Thyroid gland (tissue), 4 donors: ENCODE measurements at places on chromosomes 4 and X.

- DNase-seq = peak; percentile 73
Observed at GRCh38 chr4:38664706-38665401, 855 bp downstream of the KLF3 start.

DNA sequence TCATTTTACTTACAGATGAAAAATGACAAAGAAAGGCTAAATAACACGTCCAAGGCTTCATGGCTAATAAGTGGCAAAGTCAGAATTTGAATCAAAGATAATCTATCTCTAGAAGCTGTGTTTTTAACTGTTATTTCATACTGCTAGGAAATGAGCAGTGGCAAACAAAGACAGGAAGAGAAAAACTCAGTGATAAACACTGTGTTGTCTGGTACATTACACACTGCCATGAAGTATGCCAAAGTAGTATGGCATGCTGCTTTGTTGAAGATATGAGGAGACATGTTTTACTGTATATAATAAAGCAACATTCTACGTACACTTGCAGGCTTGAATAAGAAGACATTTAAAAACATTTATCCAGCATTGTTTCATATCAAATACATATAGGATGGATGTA is 49.5 kb downstream of the TIGD2 start:
- DNase-seq = no peak

- DNase-seq = no peak
Observed at GRCh38 chr4:102751941-102752340, 8.8 kb downstream of the MANBA start.

GRCh38 chr4:4422856-4423499 is 36.1 kb downstream of the NSG1 start:
- DNase-seq = no peak

DNA sequence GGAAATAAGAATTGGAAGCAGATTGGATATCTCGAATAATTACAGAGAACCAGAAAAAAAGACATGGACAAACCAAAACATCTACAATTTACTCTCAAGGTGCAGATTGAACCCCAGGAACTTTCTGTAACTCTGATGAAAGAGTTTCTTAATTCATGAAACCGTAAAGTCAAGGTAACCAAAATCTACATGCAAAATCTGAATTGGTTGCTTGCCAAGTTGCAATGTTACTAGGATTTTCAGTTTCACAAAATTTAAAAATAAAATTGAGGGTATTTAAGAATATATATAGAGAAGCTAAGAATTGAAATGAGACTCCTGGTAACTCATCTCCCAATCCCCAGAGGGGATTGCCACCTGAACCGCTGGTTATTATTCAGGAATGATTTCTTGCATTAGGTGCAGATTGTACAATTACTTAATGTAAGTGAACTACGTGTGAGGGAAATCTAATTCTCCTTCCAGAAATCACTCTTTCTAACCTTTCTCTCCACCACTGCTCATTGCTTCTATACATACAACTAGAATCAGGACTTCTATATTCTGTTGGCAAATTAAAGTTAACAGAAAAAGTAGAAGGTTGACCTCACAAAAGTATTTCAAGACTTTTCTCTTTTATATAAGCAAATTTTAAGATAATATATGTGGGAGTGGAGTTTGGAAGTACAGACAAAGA is 221.5 kb upstream of the NDST4 start:
- DNase-seq = no peak

DNA sequence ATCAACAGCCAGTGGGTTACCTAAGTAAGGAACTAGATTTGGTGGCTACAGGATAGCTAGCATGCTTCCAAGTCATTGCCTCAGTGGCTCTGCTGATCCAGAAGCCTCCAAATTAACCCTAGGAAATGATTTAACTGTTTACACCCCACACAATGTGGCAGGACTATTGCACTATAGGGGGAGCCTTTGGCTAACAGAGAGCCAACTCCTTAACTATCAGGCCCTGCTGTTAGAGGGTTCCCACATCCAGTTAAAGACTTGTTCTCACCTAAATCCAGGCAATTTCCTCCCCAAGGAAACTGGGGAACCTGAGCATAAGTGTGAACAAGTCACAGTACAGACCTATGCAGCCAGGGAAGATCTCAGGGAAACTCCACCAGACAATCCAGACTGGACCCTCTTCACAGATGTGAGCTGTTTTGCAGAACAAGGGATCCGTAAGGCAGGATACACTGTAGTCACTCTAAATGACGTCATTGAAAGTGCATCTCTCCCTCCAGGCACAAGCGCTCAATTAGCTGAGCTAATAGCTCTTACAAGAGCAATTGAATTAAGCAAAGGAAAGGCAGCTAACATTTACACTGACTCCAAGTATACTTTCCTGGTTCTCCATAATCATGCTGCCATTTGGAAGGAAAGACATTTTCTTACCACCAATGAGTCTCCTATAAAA is 185.3 kb upstream of the SPOCK3 start:
- DNase-seq = no peak

GRCh38 chrX:113157496-113157895 is 316.9 kb upstream of the AMOT start:
- DNase-seq = no peak

GRCh38 chr4:14528918-14529317 is 473.4 kb upstream of the CPEB2 start:
- no peak for DNase-seq

- DNase-seq = no peak
Observed at GRCh38 chrX:38347136-38347535, 5.3 kb upstream of the OTC start.

DNA sequence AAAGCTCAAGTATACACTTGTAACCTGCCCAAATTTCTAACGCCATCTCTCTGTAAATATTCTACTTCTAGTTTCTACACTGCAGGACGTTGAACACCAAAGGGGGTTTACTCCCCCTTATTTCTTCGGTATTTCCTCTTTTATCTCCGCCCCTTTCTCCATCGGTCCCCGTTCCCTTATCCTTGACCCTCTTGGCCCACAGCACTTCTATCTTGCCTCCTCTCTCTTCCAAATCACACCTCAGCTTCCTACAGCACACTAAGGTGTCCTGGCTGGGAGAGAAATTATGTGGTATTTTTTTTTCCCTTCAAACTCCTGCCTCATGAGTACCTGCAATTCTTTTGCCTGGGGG is 715 bp downstream of the ZMAT1 start:
- no peak for DNase-seq

- DNase-seq = no peak
Observed at GRCh38 chr4:122027203-122027602, 75.3 kb upstream of the TRPC3 start.

- DNase-seq = no peak
Observed at GRCh38 chrX:31547816-31548215, 476.0 kb upstream of the FTHL17 start.

GRCh38 chr4:14726441-14726840 is 275.8 kb upstream of the CPEB2 start:
- DNase-seq = no peak

DNA sequence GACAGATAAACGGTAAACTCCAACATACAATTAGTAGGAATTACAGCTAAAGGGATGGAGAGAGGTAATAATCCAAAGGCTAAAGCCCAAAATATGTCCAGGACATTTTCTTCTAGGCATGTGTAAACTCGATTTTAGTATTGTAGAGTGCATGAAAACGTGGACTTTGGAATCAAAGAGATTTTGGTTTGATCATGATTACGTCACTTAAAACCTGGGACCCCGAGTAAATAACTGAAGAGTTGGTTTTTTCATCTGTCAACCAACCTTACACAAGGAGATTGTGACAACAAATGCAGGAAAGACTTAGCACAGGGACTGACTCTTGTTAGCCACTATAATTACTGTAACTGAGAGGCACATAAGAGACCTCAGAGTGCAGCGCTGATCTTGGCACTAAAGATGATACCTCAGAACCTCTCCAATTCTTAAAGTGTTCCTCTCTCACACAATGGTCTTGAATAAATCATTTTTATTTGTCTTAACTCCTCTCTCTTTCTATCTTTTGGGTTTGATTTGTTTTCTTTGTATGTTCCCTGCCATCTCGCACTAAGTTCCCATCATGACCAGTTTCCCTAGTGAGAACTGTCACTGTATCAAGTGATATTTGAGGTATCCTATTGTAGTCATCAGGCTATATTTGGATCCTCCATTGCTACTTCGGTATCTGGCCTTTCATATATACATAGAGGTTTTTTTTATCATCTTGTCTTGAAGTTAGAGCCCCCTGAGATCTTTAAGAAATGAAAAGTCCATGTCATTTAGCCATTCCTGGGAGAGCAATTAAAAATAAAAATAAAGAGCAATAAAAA is 32.2 kb upstream of the MSL3 start:
- DNase-seq = no peak

- no peak for DNase-seq
Observed at GRCh38 chrX:118773782-118774181, 46.4 kb downstream of the IL13RA1 start.

DNA sequence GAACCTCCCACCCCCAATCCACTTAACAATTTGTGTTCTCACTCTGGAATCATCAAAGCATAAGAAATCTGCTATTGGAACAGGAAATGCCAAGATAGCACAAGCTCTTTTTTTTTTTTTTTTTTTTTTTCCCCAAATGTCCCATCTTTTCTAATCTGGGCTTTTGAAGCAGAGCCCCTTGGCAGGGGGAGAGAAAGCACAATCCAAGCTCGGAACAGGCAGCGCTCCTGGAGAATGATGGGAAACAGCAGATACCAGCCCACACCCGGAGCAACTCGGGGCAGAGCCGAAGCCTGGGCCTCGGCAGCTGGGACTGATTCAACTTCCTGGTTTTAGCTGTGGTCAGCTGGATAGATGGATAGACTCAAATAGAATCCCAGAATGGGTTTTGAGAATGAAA is 235.1 kb downstream of the QDPR start:
- no peak for DNase-seq

GRCh38 chr4:11904846-11905739 is 476.4 kb upstream of the HS3ST1 start:
- DNase-seq = no peak

DNA sequence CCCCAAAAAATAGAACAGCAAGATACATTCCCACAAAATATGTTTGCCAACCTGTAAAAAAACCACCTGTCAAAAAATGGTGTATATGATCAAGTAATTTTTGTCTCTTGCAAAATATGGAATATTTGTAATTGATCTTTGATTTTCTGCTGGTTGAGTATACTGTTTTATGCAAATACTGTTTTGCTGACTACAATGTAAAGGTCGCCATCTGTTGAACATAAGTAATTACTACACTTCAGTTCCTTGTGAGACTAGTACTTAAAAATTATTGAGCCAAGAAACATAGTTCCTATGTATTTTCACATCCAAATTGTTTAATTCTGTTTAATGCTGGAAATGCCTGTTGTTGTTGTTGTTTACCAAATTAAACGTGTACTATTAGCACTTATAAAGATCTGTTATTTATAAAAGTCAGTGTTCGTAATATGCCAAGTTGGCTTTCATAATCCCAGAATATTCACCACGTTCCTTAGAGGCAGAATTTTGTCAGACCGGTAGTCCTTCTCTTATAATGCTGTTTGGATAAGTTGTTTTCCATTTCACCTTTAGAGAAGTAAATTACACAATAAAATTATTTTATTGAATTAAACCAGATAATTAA is 144.2 kb downstream of the PDLIM5 start:
- DNase-seq = no peak

- DNase-seq = peak; percentile 82
Observed at GRCh38 chr4:16897991-16898827, at the start of gene LDB2. Gene LDB2 (minus strand): TSS chr4:16898645.

GRCh38 chr4:4719436-4719835 is 140.0 kb upstream of the MSX1 start:
- no peak for DNase-seq

DNA sequence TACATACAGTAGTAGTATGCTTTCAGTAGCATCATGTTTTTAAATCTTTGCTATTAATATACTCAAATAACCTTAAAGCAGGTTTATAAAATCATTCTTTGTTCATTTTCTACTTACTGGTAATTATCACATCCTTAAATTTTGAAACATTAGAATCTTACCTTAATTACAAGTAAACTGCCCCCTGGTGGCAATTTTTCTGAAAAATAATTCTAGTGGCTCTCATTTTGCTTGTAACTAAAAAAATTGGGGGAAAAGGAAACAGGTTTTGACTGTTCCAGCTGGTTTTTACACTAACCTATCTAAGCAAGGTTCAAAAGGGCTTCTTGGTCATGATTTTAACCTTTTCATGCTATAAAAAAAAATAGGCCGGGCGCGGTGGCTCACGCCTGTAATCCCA is 18.5 kb upstream of the DCAF4L1 start:
- no peak for DNase-seq

DNA sequence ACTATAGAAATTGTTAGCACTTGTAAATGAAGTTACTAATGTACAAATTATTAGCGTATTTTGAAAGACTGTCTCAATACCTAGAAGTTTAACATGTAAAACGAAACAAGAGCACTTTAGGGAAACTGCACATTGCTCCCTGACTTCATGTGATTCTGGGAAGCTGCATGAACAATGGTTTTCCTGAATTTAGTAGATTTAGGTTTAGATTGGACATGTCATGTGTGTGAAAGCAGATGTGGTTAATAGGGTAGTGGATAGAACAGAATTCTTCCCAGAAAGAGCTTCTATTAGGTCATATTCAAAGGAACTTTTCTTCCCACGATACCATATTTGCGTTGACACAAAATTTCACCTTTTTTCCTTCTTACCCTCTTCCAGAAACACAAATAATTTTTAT is 14.9 kb upstream of the CXCL8 start:
- no peak for DNase-seq

GRCh38 chr4:98318521-98318920 is 57.3 kb downstream of the RAP1GDS1 start:
- no peak for DNase-seq

DNA sequence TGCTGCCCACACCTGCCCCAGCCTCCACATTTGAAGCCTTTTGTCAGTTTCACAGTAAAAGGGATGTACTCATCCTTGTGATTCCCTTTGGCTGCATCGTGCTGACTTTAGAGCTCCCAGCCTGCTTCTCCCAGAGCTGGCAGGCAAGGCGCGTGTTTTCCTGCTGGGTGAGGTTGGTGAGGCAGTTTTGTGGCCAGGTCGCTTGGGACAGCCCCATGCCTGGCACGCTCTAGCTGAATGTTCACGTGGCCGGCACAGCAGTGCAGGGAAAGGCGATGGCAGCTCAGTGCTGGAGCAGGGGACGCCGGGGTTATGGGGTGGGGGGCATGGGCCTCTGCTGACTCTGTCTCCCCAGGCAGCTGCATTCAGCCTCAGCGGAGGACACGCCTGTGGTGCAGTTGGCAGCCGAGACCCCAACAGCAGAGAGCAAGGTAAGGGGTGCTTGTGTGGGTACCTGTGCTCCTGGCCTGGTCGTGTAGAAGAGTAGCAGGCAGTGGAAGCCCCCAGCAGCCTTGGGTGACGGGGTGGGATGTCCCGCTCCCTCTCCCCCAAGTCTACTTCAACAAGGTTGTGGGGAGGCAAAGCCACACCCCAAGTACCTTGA is 9.3 kb downstream of the TACC3 start:
- no peak for DNase-seq

DNA sequence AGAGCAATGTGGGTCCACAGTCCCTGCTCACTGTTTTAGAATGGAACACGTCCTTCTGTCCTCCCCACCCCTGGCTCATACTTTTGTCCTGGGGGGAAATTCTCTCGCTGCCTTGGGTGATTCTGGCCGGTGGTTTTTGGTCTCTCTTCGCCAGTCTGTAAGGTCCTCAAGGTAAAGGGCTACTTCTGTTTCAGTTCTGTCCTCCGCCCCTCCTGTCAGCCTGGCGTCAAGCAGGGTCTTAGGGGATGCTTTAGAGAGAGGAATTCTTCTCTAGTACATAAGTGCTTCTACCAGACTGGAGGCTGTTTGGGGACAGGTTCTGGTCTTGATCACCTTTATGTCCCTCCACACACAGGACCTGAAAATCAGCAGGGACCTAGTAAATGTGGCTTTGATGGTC is 617 bp upstream of the MRFAP1L1 start:
- DNase-seq = no peak
